ENCODE measurements at places on chromosomes 2 and 18.

GRCh38 chr2:48310581-48310980, 219.4 kb upstream of the STON1 start:
- DNase-seq, result no peak
- H3K27ac ChIP-seq, result no peak overlapping the region
- no peak overlapping the region for H3K4me3 ChIP-seq

DNA sequence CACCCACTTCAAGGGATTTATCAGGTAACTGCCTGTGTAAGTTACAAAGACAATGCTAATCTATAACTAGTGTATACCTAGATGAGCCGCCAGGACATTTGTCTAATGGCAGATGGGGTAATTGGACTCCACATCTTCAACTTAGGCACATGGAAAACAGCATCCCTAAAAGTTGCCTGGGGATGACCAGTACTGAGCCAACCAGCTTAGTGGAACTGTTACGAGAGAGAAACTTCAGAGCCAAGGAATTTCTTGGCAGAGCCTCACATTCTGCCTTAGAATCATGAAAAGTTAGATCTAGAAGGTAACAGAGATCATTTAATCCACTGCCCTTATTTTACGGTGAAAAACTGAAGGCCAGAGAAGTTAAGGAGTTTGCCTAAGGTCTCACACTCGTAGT, 15.5 kb upstream of the CLASP1 start:
- H3K27ac ChIP-seq, result no peak overlapping the region
- no peaks in the 10 kb centered on the region for H3K27me3 ChIP-seq

GRCh38 chr18:33184175-33184574, 256.3 kb downstream of the CCDC178 start:
- DNase-seq, result no peak
- H3K4me1 ChIP-seq, result no peaks in the 10 kb centered on the region
- no peak overlapping the region for H3K27ac ChIP-seq
- H3K27me3 ChIP-seq, result no peaks in the 10 kb centered on the region
- no peaks in the 10 kb centered on the region for H3K36me3 ChIP-seq

GRCh38 chr2:41836948-41837347, 210.9 kb upstream of the PKDCC start:
- no peak overlapping the region for H3K27ac ChIP-seq
- no peak overlapping the region for H3K4me3 ChIP-seq
- H3K36me3 ChIP-seq, result no peaks in the 10 kb centered on the region
- peaks cover 79% of the 10 kb centered on the region for H3K27me3 ChIP-seq
- H3K4me1 ChIP-seq, result no peaks in the 10 kb centered on the region

DNA sequence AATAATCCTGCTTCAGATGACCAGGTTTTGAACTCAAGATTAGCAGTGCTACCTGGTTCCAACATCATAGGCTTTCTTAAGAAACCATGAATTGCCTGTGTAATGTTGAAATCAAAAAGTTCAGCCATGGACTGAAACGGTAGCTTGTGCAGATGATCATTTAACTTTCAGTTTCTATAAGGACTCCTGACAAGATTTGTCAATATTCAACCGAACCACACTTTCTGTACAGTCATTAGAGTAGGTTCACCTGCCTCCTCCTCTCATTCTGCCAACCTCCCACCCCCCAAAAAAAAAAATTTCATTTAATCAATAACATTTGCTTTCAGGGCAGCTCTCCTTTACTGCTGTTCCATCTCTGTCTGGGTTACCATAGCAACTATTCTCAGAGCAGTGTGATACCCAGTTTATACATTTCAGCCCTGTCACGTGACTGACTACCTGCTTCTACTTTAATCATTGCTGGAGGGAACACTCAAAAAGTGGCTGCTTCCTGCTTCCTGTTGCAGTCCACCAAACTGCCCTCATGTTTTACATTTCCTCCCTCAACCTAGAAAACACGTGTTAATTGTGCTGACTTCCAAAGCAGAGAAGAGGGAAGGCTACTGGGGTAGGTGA, 275.5 kb downstream of the SS18 start:
- no peak for DNase-seq
- H3K4me1 ChIP-seq, result peaks cover 9% of the 10 kb centered on the region
- H3K27me3 ChIP-seq, result no peaks in the 10 kb centered on the region
